ENCODE measurements at places on chromosomes 11 and 22.

- no peak for DNase-seq
Observed at GRCh38 chr11:118012083-118012669, 26.0 kb downstream of the IL10RA start.

- DNase-seq = no peak
Observed at GRCh38 chr11:70530629-70531185, 132.4 kb downstream of the CTTN start.

GRCh38 chr11:67117672-67118180, 1.3 kb upstream of the KDM2A start:
- no peak for DNase-seq

DNA sequence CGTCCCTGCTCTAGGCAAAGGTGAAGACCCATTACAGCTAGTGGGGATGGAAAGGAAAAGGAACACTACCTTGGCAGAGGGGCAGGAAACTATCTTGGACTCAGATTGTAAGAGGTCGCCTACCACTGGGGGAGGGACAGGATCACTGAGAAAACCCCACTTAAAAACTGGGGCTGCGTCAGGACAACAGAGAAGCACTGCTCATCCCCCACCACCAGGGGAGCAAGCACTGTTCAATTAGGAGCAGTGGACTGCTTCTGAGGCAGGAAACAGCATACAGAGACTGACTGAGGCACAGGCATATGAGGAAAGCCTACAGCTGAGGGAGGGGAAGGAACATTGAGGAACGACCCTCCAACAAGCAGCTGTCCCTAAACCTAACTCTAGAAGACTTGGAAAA, 20.8 kb upstream of the DLAT start:
- DNase-seq = no peak

DNA sequence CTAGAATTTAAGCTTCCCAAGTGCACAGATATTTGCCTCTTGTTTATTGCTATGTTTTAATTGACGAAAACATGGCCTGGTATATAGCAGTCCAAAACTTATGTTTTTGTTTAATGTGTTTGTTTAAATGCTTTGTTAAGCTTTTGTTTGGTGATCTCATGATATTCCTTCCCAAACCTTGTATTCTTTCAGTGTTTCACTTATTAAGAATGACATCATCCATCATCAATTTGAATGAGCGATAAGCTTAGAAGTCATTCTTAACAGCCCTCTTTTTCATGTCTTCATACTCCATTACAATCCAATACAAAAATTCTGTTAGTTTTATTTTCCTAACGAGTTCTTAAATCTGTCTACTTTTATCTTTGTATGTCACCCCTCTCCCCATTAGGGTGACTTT, 206.0 kb downstream of the DYNC2H1 start:
- DNase-seq = no peak

DNA sequence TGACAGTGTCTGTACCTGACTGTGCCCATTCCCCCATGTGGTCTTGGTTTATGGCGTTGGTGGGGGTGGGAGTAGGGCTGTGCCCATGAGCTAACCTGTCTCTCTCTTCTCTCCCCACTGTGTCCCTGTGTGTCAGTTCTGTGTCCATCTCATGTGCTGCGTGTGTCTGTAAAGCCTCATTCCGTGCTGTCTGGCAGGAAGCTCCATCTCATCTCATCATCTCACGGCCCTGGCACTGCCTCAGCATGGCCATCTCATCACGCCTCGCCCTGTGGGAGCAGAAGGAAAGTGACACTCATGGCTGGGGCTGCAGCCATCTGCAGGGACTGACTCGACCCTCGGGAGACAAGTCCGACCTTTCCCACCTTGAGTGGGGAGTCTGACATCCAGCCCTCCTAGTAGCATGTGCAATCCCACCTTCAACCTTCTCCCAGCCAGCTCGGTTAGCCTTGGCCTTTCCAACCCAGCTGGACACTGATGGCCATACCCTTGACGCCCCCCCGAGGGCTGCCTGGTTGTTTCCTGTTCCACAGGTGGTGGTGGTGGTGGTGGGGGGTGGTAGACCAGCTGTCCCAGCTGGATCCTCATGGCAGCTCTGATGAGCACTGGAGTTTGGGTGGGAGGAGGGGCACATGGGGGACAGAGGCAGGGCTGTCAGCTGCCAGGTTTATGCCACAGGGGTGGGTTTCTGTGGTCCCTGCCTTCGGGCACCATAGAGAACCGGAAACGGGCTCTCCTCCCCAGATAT, 19.0 kb downstream of the MYO18B start:
- DNase-seq = no peak

DNA sequence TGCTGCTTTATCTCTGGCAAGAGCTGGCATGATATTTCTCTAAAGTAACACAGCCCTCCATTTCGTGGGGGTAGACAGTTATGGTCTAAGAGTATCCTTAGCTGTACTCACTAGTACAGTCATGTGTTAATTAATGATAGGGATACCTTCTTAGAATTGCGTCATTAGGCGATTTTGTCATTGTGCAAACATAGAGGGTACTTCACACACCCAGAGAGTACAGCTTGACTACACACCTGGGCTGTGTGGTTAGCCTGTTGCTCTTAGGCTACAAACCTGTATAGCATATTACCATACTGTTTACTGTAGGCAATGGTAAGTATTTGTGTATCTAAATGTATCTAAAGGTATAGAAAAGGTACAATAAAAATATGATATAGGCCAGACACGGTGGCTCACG, 17.0 kb downstream of the XRCC6 start:
- DNase-seq = no peak

DNA sequence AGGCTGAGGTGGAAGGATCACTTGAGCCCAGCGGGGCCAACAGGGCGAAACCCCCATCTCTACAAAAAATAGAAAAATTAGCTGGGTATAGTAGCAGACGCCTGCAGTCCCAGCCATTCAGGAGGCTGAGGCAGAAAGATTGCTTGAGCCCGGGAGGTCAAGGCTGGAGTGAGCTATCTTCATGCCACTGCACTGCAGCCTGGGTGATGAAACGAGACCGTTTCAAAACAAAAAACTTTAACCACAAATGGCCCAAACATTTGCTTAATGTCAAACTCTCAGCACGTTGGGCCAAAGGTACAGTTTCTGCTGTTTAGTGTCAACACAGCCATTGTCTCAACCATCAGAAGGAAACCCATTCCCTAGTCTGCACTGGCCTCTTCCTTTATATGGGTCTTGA, 69.2 kb upstream of the TTC12 start:
- no peak for DNase-seq

DNA sequence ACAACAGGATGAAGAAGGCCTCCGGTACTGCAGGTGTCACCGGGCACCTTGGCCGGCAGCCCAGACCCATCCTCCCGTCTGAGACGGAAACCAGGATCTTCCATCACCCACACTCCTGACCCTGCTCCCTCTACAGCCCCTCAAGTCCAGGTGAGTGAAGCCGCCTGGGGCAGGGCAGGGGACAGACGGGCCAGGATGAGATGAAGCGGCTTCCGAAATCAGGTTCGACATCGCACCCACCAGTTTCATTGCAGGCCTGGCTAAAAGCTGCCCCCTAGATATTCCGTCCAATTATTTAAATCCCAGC, 639.1 kb downstream of the TBC1D22A start:
- no peak for DNase-seq

DNA sequence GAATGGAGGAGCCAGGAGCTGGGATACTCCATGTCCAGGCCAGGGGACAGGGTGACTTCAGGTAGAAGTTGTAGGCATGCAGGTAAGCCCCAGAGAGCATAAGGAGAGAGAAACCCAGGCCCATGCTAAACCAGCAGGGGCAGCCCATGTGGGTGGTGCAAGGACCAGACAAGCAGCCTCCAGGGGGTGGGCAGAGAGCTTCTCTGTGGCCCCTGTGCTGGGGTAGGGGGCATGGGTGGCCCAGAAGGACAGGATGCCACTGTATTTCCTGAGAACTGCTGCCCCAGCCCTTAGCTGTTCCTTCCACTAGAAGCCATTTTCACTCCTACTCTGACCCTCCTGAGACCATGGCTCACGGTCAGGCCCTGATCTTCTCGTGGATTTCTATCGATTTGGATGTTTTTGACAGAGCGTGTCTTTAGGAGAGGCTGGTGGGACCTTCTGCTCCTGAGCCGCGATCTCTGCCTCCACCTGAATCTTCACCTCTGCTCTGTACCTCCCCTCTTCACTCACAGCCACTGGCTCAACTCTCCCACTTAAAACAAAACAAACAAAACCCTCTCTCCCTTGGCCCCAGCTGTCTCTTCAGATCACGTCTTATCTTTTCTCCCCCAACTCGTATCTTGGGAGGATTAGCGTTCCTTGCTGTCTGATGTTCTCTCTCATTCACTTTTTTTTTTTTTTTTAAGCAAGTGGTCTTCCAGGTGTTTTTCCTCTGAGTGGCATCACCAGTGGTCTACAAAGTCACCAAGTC, 112.2 kb downstream of the NECTIN1 start:
- no peak for DNase-seq

DNA sequence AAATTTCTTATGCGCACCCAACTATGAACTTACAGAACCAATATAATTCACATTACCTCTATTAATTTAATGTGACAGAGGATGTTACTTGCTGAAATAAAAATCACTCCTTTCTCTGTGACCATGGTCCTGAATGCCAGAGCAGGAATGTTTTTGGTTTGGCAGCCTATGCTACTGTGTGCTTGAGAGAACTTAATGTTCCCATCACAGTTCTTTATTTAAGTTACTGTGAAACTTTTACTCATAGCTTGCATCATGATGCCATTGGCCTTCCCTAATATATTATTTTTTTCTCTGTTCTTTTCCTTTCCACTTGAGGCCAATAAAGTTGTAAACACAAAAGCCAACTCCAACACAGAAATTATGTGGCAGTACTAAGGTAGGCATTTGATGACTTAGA, 142.2 kb downstream of the FAM76B start:
- no peak for DNase-seq

- no peak for DNase-seq
Observed at GRCh38 chr22:23192133-23192532, 11.8 kb downstream of the BCR start.

DNA sequence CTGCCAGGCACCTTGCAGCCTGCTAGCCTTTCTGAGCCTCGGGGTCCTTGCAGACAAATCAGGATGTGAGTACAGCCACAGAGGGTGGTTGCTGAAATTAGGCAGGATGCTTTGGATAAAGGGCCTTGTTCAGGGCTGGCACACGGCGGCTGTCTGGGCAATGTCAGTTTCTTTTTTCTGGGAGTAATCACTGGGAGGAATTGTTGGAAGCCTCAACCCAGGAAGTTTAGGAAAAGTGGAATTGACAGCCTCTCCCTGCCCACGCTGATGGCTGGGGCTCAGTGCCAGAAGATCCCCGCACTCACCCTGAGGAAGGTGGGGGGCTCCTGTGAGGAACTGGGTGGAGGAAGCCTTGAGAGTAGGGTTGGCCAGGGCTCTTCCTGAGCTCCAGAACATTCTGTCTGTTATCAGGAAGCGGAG, 37.4 kb downstream of the CD82 start:
- DNase-seq = no peak

GRCh38 chr11:66047541-66048365, 1.2 kb downstream of the GAL3ST3 start:
- DNase-seq = no peak

DNA sequence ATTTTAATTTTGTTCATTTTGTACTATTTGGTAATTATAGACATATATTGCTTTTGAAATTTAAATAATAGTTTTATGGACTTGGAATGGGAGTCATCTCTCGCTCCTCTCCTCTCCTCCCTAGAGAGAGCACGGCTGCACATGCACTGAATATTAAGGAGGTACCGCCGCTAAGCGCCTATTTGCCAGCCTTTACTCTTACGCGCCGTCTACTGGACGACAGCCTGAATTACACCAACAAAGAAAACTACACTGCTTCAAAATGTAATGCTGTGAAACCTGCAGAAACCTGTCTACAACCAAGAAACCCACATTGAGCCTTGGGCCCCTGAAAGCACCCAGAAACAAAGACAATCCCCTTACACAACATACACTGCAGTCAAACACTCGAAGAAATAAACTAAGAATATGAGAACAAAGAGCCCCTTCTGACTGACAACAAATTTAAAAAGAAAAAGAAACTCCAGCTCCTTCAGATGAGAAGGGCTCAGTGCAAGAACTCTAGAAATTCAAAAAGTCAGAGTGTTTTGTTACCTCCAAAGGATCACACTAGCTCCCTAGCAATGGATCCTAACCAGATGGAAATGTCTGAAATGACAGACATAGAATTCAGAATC, 737.2 kb downstream of the LRRC4C start:
- DNase-seq = no peak

DNA sequence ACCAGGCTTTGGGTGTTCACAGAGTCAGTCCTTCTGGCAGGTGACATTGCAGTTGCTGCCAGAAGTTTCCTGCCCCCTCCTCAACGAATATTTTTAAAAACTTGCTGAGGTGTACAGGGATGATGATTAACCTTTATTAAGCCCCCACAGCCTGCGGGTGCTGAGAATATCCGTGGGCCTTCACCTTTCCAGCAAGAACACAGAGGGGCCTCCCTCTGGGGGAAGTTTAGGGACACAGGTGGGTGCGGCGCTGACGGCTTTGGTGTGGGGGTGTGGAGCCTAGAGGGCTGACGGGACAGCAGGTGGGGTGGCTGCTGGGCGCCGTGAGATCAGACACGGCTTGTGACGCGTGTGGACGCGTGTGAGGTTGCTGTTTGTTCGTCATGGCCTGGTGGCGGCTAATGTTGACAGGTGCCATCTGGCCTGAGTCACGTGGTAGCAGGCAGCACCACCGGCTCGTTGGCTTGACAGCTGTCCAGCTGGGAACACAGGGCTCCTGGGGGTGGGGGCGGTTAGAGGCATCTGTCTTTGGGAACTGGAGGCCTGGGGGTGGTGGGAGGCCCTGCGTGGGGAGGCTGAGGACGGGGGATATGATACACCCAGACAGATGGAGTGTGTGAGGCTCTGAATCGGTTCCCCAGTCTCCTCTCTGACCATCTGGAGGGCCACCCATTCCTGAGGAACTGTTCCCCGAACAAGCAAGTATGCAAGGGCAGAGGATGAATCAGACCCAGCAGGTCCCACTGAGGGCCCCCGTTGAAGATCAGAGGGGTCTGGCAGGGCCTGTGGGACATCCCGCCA, 12.5 kb upstream of the LRRC10B start:
- DNase-seq = no peak

GRCh38 chr11:117766026-117766425, 31.0 kb downstream of the DSCAML1 start:
- DNase-seq = no peak

DNA sequence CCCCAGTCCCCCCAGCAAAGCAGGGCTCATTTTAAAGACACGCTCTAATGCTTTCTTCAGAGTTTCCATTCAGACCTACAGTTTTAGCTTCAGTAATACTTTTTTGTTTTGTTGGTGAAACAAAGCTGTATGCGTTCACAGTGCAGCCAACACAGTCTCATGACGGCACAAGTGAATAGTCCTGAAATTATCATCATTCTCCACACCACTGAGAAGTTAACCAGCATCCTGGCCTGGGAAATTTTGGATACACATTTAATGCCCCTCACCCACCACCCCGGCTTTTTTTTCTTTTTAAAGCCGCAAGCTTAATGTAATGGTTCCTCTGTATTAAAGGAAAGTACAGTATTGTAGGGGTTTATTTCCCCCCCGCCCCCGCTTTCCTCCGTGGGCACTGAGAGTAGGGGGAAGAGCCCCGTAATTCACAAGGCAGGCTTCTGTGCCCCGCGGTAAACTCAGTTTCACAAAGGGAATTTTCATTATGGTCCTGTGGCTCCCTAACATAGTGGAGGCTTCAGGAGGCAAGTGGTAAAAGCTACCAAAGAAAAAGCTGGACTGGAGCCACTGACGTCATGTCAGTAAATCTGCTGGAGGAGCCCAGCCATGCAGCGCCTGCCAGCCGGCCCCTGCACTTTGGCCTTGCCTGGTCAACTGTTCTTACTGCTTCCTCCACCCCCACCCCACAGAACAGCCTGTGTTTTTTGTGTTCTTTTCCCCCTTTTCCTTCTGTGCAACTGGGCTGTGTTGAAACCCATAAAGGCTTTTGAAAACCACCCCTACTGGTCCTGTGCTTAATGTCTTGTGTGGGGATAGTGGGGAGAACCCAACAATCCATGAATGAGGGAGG, 18.2 kb downstream of the TEAD1 start:
- DNase-seq = peak; percentile 55
